ENCODE measurements at places on chromosomes 11 and 22.

DNA sequence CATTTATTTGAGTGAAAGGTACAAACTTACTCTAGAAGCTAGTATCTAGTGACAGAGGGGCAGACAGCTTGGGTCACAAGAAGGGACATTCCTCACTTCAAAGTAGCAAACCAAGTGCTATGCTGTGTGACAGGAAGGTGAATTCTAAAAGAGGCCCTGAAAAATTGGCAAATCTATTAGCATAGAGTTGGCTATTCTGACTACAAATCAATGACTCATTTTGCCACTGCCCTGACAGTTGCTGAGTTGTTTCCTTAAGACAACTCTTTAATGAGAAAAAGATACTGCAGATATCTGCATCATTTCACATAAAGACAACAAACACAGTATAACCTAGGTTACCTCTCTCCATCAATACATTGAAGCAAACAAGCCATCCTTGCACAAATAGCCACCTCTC lies 524.0 kb upstream of the LRRC4C start:
- DNase-seq: no peak

DNA sequence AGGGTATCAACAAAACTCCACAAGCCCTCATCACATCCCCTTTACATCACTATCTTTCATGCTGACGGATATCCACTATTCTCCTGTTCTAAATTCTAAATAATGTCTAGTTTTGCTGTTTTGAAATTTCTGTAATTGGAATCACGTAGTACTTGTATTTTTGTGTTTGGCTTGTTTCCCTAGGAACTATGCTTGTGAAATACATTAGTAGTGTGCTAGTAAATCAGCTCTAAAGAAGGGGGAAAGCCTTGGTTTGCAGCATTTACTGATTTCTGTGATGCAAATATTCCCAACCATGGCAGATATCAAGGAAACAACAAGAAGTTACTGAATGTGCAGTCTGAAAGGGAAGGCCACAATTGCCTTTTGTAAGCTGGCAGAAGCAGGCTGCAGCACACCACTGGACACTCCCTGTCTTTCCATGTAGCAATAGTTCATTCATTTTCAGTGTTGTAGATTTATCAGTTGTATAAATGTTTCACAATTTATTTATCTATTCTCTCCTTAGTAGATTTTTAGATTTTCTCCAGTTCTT lies 4.7 kb upstream of the FOLH1 start:
- DNase-seq: no peak

- DNase-seq: no peak
Measured at GRCh38 chr11:119130662-119131061, 9.3 kb downstream of the HINFP start.

GRCh38 chr11:123211149-123211852 lies 16.3 kb upstream of the CLMP start:
- DNase-seq: no peak

- DNase-seq: no peak
Measured at GRCh38 chr22:44183287-44183588, 2.5 kb downstream of the PARVG start.

DNA sequence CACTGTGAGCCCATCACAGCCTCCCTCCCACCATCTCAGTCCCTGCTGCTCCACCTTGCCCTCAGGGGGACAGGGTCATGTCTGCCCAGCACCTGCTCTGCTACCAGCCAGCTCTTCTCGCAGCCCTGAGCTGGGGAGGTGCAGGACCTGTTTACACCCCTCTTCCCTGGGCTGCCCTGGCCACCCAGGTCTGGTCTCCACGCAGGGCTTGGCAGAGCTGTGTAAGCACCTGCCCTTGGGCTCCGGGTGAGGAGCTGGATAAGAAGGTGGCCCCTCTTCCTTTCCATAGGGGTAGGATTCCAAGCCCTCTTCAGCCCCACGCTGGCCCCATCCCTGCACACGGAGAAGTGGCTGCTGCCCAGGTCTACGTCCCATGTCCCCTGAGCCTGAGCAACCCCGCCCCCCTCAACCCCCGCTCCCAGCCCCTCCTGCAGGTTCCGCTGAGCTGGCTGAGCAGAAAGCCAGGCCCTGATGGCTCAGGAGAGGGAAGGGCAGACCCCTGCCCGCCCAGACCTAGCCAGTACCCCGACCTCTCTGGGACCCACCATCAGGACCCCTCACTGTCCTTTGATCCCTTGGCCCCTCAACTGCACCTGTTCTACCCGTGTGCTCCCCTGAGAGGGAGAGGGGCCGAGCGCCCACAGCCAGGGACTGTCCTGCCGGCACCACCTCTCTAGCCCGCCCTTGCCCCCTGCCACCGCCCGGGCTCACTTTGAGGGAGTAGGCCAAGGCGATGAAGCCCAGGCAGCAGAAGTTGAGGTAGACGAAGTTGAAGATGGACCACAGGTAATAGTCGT lies 3.2 kb downstream of the IFITM10 start:
- no peak for DNase-seq

GRCh38 chr11:60428517-60428916 lies 855 bp upstream of the MS4A5 start:
- no peak for DNase-seq

DNA sequence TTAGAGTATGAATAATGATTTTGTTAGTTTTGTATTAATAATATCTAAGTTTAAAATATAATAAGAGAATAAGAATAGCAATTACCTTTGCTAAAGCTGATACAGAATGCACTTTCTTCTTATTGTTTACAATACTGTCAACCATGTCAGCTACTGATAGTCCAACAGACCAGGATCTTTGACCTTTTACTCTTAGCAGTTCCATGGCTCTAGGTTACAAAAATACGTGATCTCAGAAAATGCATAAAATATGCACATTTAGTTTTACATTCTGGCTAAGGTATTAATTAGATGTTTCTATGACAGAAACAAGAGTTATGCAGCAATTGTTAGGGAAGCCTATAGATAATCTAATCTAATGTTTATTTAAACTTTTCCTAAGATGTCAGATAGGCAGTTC lies 7.5 kb upstream of the TSG101 start:
- no peak for DNase-seq

- no peak for DNase-seq
Measured at GRCh38 chr11:77854838-77855237, 33.9 kb downstream of the AAMDC start.

- no peak for DNase-seq
Measured at GRCh38 chr11:46055371-46055770, 65.9 kb downstream of the PHF21A start.

DNA sequence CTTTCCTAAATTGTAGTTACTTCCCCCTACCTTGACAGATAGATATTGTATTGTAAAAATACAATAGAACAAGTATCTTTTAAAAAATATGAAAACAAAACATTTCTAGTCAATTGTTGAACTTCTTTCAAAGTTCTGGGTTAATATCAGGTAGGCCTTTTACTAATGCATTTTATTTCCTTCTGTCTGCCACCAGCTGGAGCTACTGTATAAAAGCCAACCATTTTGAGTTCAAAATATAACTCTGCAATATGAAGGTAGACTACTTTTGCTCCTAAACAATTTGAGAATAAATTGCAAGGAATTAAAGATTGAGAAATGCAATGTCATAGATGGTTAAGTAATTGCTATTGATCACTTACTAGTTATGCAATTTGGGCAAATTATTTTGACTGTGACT lies 22.1 kb upstream of the LIN7C start:
- no peak for DNase-seq

DNA sequence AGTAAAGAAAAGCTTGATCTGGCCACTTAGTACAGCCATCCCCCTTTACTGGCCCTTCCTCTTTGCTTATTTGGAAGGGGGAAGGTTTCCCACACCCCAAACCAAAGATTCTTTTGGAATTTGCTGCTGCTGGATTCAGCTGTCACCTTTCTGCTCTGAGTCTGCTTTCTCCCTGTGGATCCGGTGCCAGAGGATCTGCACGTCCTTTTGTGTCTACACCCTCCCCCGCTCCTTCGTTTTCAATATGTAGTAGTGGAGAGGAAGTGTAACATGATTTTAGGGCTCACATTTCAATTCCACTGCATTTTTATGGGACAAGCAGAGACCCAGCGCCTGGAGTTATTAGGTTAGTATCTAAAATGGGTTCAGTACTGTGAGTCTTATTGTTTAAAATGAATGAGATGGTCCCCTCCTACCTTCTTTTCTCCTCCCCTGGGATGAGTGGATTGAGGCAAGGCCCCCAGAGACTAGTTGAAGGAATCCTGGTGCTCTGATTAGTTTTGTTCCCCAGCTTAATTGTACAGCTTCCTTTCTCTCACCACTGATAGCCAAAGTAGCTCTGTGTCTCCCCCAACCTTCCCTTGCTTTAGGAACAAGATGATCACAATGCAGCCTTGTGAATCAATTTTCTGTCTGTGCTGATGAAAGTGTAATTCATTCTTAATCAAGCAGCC lies 30.5 kb upstream of the CABP7 start:
- no peak for DNase-seq

GRCh38 chr11:130677486-130678153 lies 229.2 kb downstream of the ADAMTS15 start:
- no peak for DNase-seq

DNA sequence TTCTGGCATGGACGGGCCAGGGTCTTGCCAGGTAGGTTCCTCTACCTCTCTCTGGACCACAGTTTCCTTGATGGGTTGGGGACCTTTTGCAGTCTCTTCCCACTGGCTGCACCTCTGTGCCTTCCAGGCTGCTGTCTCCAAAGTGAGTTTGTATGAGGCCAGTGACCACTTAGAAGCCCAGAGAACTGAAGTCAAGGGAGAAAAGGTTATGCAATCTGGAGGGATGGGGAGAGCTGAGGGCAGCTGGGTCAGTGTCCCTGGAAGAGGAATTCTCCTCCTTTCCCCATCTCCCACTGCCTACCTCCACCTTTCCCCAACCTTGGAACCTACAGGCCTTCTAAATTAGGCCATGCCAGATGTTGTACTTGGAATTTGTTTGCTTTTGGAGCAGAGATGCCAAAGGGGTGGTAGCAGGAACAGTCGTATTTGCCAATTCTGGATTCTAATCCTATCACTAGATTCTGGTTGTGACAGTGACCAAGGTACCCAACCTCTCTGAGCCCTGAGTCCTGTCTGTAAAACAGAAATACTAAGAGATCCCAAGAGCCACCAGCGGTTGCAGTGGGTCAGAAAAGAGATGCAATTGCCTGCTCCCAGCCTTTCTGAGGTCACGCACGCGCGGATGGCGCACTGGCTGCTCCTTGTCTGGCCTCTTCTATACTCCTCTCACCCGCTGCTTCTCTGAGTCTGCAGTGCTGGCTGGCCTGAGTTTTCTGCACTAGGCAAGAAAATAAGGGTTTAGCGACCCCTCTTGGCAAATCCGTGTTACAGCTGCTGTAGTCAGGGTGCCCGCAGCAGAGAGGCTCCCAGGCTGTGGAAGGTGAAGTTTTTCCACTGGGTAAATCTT lies 10.7 kb upstream of the ACCSL start:
- DNase-seq: no peak

- DNase-seq: no peak
Measured at GRCh38 chr11:128477811-128478210, 109.5 kb downstream of the ETS1 start.

DNA sequence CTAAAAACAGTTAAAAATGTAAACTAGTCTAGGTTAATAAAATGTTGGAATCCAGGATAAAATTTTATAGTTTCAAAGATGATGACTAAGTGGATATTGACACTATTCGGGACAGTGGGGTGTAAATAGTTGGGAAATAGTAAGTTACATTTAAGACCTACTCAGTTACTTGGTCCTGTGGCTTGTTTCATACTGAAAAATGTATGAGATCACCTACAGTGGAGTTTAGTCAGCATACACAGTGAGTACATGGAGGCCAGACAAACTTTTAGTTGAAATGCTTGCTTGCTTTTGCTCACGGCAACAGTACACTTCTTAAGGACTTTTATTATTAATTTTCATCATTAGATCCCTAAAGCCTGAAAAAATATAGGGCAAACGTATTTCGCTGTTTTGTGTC lies 16.1 kb downstream of the TRIM22 start:
- DNase-seq: no peak

GRCh38 chr11:111542606-111543275 lies 2.2 kb downstream of the LAYN start:
- no peak for DNase-seq

GRCh38 chr22:24247564-24248344 lies 2.9 kb upstream of the GGT5 start:
- peak; percentile 20 for DNase-seq

DNA sequence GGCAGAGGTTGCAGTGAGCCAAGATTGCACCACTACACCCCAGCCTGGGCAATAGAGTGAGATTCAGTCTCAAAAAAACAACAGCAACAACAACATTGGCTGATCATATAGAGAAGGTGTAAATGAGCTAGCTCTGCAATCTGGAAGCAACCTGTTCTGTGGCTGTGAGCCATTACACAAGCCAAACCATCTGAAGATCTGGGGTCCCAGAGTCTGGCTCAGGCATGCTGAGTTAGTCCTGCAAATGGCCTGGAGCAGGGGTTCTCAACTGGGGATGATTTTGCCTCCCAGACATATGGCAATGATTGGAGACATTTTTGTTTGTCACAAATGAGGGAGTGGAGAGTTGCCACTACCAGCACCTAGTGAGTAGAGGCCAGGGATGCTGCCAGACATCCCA lies 42.3 kb upstream of the RAB1B start:
- DNase-seq: no peak

DNA sequence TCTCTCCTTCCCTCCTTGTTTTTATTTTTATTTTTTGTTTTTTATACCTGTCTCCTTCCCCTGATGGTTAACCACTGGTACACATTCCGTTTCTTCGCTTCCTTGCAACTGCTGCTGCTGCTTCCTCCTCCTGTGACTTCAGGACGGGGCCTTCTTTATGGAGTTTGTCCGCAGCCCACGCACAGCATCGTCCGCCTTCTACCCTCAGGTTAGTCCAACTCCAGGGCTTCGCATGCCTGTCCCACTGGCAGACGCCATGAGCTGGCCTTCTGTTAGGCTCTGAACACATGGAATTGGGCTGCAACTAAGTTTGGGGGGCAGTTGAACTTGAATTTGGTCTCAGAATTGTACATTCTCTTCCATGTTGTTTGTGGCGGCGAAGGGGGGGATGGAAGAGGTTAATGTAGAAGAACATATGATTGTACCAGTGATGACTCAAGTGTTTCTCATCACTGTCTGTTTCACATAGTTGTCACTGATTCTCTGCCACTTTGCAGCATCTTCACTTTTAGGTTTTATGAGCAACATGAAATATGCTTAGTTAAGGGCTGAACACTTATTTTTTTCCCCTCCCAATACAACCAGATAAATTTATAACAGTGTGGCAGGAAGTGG lies 83.0 kb upstream of the YWHAH start:
- DNase-seq: no peak

DNA sequence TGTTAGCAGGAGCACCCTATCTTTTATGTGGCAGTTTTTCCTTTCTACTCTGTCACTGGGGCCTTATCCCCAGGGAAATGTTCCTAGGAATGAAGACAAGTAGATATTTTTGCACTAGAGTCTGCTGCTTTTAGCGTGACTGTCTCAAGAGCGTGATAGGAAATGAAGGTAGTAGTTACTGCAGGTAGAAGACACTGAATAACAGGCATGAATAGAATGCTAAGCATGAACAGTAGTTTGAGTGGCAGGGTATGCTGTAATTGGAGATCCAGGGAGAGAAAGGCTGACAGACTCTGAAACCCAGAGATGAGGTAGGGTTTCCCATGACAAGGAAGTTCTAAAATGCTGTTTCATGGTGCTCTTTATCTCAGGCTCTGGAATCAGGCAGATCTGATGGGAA lies 475.1 kb downstream of the NELL1 start:
- DNase-seq: no peak

GRCh38 chr11:96015906-96016565 lies 92.1 kb upstream of the MTMR2 start:
- DNase-seq: no peak

All from stimulated activated CD8-positive, alpha-beta memory T cell treated with anti-CD3 and anti-CD28 coated beads, Interleukin-12 subunit alpha, Interleukin-12 subunit beta, amount 100 ng/mL, for 4 hours (primary cell).